ENCODE measurements at places on chromosomes 4 and X.

DNA sequence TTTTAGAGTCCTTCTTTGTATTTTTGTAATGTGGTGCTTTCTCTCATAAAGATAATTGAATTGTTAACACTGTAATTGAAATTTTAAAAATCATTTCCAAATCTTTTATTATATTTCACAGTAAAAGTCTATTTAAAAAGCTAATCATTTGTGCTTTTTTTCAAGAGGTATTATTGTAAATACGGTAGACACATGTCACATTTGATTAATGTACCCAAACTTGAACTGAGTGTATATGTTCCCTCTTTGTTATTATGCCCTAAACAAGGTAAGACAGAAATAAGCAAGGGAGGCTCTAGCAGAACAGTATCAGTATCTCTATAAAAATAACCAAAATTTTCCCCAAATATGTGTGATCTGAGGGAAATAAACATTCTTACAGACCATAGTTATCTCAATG lies 21.5 kb upstream of the LARP1B start:
- no peak for DNase-seq

DNA sequence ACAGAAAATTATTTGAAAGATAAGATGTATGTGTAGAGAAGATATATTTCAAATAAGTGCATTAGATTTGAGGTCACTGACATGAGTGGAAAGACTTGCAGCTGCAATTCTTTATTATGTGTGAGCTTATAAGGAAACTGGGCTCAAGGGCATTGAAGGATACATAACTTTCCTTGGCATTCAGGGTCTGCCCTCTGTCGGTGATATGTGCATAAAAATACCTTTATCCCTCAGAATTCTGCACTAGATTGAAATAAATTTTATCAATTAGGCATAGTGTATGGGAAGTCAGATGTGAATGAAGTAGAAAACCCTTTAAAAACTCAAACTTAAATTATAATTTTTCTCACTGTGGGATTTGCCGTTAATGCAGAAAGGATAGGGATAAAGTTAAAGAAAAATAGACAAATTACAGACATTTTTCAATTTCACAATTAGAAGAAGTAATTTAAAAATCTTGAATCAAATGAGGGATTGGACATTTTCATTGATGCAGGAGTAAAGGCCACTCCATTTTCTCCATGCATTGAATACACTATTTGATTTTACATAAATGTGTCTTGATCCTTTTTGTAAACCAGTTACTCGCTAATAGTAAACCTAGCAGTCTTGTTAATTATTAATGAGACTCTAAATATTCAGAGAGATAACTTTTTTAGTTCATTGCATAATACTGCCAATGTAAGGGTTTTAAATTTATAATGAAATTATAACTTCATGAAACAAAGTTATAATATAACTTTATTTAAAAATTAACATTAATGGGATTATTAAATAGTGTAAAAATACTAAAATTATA lies 21.0 kb upstream of the ETNPPL start:
- no peak for DNase-seq

DNA sequence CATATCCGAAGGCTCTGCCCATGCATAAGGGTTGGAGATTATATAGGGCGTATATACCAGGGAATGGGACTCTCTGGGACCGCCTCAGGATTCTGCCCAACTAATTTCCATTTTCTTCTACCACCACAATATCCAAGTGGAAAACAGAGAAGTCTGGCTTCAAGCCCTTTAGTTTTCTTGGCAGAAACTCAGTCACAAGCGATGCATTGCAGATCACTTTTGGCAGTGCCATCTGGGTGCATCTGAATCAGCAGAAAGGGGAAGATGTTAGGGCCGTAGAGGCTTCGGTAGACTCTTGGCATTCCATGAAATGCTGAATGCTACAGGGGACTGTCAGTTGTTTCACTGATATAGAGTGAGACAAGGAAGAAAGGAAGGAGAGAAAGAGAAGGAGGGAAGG lies 94.1 kb upstream of the FAM9B start:
- DNase-seq: no peak

GRCh38 chr4:71498002-71498401 lies 159.2 kb downstream of the SLC4A4 start:
- DNase-seq: no peak

DNA sequence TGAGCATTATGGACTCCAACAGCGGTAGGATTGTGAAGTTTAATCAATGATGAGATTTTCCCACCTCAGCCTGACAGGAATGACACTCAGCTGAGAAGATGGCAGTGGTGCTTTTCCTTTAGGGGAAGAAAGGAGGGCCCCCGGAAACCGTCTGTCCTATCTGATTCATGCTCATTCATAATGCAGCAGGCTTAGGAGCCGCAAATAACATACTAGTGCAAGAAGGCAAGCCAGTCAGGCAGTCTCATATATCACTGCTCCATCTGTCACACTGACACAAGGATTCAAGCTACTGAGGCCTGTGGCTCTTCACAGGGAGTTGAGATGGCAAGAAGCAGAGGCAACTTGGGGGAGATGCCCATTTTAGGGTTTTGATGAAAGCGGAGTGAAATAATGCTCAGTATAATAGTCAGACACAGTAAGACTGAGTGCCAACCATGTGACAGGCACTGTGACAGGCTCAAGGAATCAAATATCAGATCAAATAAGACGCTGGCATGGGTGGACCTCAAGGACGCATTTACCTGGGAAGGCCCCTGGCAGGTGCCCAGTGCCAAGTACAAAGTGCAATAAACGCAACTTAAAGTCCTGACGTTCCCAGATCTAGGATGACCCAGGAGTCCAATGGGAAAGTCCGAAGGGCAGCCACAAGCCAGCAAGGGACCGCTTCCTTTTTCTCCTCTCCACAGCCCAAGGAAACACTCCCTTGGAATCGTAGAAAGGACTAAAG lies 63.4 kb downstream of the FHDC1 start:
- DNase-seq: no peak

GRCh38 chrX:71976753-71977152 lies 66.1 kb downstream of the NHSL2 start:
- no peak for DNase-seq

DNA sequence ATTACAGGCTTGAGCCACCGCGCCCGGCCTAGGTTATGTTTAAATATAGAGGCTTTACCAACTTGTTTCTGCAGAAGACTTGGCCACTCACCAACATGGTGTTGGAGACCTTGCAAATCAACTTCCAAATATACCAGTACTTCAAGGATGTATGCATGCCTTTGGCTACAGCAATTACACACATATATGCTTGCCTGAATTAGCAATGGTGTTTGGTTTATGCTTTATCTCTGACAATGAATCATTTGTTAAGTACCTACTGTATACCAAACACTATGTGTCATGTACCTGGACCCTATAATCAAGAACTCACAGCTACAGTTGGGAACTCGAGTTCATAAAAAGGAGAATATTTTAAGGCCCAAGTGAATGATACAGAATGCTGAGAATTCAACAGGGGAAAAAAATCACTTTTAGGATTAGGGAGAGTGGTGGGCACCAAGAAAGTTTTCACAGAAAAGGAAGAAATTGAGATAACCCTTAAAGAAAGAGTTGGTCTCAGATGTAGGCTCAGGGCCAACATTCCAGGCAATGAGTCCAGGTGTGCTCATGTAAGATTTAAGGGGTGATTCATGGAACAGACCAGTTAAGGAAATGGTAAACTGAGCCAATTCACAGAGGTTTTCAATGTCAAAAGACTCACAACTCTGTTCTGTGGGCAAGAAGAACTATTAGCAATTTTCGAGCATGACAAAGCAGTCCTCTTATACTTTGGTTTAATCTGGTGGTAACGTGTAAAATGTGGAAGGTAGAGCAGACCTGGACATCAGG lies 98.9 kb downstream of the BCOR start:
- DNase-seq: no peak

DNA sequence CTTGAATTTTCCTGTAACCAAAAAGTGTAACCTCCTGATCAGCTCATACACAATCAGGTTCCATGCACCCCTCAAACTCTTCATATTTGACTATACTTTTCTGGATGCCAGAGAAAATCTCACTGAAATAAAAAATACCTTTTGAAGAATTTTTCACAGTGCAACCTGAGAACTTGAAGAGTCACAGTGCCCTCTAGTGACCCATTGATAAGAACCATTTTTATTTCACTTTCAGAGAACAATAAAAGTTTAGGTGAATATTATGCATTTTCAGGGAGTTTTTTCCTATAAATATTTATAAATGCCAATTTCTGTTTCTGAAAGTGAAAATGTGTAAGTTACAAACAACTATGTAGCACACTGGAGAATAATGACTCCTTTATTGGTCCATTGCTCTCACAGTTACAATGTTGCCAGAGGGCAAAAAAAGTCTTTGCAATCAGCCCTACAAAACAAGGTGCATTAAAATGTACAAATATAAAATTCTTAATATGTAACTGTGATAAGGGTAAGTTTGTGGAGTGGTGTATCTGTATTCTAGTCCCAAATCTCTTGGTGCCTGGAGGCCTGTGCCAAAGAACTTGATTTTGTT lies 153.6 kb upstream of the INTU start:
- DNase-seq: no peak

- no peak for DNase-seq
Measured at GRCh38 chr4:148151806-148152205, 290.4 kb downstream of the NR3C2 start.

DNA sequence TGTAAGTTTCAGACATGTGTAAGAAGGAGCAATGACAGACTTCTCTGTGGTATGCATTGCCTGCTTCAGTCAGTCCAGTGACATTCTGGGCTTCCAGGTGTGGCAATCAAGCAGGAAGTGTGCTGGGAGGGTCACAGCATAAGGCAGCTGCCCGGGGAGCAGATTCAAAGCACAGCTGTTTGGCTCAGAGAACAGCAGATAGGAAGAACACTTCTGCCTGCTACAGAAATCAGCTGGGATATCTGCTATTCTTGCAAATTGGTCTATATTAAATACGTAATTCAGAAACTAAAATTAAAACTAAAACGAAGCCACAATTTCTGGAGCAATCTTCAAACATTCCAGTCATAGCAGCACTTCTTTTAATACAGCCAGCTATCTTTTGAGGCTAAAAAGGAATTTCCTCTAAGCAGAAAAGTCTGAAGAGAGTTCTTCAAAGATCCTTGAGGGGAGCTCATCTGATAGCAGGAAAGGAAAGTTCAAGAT lies 47.5 kb upstream of the GALNT7 start:
- no peak for DNase-seq

DNA sequence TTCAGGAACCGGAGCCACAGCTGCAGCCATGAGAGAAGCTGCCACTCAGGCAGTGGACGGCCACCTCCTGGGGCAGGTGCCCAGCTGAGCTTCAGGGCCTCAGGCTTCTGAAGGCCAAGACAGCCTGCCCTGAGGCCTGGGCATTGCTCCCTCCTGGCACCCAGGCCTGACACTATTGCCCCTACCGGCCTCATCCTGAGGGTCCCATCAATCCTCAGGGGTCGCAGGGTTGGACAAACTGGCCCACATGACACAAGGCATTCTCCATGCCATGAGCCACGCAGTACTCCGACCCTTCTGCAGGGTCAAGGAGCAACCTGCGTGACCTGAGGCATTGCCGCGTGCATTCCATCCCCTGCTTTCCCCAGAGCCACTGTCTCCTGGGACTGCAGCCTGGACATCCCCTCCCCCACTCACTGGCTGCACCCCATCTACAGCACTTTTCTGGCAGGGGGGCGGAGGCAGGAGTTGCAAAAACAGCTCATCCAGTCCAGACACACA lies 3.0 kb upstream of the ZFP92 start:
- no peak for DNase-seq

GRCh38 chrX:136856050-136856449 lies 24.5 kb downstream of the RBMX start:
- DNase-seq: no peak

DNA sequence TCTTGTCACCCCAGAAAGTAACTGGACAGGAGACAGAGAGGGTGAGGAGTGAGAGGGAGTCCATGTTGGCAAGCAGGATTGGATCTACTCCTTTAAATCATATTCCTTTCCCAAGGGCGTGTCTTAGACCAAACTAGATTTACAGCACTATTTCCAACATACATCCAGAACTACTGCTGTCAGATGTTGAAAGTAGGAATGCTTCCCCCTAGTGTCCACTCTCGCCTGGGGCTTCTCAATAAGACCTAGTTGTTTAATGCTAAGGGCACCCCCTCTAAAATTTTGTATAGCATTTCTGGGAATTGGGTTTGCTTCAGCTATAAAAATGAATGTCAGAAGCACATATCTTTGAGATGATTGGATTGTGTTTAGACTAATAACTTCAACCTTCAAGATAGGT lies 13.3 kb downstream of the OFD1 start:
- no peak for DNase-seq

DNA sequence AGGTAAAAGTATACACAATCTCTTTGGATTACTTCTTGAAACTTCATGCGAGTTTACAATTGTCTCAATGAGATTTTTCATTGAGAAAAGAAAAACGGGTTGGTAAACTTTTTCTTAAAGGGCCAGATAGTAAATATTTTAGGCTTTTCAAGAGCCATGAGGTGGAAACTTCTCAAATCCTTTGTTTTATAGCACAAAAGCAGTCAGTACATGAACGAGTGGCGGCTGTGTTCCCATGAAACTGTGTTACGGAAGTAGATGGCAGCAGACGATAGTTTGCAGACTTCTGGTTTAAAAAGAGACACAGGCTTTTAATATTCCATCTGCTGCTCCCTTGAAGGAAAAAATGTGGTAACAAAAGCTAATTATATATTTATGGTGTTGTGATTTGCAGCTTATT lies 332.0 kb downstream of the TENM3 start:
- no peak for DNase-seq

DNA sequence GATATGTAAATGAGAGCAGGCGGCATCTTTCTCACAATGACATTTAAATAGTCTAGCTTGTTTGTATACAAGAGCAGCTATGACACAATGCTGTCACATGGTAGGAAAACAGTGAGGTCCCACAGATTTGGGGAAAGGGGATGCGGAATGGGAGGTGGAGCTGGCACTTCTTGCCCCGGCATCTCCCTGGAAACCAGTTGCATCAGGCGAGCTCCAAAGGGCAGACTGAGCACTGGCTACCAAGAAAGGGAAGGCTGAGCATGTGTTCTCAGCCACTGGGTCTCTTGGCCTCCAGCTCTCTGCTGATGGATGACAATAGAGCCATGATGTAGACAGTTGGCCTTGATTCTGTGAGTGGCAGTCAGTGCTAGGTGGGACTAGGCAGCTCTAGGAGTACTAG lies 109.0 kb downstream of the UCHL1 start:
- peak; percentile 78 for DNase-seq

- DNase-seq: no peak
Measured at GRCh38 chr4:76447393-76447851, 12.4 kb downstream of the SHROOM3 start.

DNA sequence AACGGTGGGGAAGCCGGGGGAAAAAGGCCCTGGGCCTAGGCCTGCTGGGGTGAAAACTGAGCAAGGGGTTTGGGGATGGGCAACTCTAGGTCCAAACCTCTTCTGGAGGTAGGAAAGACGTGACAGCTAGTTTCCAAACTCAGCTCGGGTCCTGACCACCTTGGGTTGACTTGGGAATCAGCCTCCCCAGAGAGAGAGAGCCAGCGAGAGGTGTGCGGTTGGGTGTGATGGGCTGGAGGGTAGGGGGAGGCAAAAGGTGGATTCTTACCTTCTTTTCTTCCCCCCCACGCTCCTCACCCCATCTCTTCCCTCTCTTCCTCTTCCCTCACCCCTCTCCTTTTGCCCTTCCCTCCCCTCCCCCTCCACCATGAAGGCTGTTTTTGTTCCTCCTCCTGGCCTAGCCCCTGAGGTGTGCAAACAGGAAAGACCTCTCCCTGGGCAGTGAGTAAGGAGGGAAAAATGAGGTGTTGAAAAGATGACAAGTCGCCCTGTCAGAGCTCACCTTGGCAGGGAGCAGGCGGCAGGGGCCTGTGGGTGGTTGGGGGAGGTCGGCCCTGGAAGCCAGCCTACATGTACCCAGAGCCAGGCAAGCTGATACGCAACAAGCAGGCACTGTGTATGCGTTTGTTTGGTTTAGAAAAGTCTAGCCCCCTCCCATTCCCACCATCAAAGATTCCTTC lies 14.8 kb downstream of the PJA1 start:
- no peak for DNase-seq
